Activated CD4-positive, alpha-beta T cell treated with anti-CD3 and anti-CD28 coated beads for 24 hours (primary cell): ENCODE measurements at places on chromosomes 3 and 15.

DNA sequence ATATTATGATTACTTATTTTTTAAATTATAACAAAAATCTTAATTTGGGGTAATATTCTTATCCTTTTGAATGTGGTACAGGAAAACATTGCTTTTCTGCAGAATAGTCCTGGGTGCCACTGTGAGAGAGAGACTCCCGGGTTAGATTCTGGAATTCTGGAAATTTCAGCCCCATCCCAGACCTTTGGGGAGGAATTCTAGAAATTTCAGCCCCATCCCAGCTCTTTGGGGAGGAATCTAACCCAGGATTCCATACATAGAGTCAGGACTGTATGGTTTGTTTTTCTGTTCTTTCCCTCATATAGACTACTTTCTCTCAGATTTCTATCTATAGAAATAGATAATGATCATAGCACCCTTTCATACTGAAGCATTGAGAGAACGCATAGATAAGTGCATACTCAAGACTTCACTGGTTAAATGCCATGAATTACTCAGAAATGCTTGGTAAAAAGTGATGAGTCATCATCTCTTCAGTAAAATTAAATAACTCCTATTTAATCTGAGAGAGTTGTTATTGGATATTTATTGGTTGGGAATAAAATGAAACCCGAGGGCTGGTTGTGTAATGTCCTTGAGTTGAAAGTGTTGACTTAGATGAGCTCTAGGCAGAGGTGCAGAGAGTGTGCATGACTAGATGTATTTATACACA is 8.3 kb downstream of the EIF2AK4 start:
- DNase-seq: no peak

DNA sequence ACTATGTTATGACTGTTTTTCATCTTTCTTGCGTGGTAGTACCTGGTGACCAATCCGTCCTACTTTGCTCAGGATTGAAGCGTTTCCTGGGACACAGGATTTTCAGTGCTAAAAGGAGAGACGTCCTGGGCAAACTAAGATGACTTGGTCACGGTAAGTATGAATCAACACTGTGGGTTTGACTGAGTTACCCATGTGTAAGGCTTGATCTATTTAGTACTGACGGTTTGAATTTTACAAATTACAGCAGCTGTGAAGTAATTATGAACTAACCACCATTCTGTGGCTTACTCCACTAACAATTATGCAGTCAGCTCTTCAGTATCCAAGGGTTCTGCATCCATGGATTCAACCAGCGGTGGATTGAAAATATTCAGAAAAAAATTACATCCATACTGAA is 172.9 kb upstream of the FEZF2 start:
- no peak for DNase-seq

GRCh38 chr15:38005953-38006808 is 71.7 kb downstream of the TMCO5A start:
- no peak for DNase-seq

DNA sequence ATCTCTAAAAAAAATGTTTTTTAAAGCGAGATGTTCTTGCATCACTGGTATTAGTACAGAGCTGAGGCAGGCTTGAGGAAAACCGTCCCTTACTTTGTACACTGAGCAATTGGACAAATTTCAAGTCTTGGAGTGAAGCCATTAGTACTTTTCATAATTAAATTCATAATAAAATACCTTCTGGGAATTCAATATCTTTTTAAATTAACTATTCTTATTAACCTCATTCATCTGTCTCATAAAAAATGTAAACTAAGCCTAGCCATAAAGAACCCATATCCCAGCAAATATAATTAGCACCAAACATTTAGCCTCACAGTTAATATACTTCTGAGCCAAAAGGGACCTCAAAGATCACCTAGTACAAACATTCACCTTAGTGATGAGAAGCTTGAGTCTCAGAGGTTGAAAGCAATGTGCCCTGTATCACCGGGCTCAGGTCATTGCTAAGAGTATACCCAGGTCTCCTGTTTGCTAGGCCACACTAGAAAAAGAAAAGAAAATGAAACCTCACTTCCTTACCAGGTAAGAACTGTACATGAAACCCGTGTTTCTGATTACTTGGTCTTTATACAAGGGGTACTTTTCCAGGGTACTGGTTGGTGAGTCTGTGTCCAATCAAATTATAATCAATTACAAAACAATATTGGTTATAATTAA is 192.5 kb downstream of the ADAMTS9 start:
- DNase-seq: no peak

DNA sequence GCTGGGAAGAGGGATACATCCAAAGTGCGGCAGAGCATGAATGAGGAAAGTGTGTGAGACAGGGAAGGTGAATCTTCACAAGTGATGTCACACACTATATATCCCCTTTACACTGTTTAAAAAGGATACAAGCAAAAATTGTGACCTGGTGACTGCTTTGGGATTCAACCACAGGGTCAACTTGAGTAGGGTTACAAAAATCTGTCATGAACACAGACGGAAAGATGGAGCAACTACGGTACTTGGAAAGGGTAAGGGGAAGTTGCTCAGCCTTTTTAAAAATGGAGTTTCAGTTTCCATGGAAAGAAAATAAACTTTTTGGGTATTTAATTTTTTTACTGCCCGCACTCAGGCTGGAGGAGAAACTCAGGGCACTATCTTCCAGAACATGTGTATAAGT is 60.3 kb downstream of the B3GNT5 start:
- DNase-seq: no peak

GRCh38 chr3:50254577-50255250 is 14.2 kb upstream of the SEMA3B start:
- no peak for DNase-seq

DNA sequence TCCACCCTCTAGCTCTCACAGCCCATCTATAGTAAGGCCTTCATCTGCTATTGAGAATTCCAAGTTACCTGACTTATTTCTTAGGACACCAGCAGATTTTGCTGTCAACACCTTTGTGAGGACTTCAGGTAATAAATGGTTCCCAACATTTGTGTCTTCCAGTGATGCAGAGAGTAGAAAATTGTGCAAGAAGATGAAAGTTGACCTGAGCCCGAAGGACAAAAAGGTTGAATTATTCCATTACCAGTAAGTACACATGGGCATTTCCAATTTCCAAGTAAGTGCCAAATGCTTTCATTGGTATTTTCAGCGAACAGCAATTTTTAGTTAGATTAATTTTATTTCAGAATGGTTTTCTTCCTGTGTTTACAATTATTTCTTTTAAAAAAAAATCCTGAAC is 35.4 kb downstream of the PDIA5 start:
- DNase-seq: no peak
